CD4-positive, alpha-beta T cell treated with Interleukin-21 for 1 hour (primary cell): ENCODE measurements at places on chromosomes 1 and 21.

DNA sequence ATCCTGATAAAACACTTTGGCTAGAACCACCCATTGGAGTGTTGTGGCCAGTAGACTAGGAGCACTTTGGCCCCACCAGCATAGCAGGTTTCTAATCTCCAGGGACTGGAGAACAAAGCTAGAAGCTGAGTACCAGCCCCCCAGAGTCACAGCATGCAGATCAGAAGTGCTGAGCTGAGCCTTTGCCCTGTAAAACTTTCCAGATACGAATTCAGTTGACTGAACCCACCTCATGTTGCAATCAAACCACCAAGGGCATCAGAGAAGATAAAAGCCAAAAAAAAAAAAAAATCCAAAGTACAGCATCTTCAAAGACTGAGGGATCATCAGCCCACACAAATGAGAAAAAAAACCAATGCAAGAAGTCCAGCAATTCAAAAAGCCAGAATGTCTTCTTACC is 8.7 kb upstream of the CD53 start:
- DNase-seq, result no peak

DNA sequence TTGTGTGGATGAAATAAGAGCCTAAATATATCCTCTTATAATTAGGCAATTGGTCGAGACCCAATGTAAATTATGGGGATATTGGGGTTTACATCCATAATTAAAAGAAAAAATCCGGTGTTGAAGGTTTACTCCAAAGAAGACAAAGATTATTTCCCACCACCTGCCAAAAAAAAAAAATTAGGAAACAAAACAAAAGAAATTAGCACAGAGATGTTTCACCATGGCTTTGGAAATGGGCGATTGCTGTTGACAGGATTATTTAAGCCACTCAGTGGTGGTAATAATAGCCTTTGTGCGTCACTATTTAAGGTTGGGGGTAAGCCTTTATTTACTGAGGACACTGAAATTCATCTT is 585 bp upstream of the GLRX2 start:
- DNase-seq, result no peak

GRCh38 chr1:156439036-156439776 is 61.4 kb downstream of the MEF2D start:
- DNase-seq, result no peak

GRCh38 chr1:77584884-77585283 is 97.6 kb downstream of the ZZZ3 start:
- DNase-seq, result no peak

GRCh38 chr1:205492201-205492667 is 12.2 kb upstream of the CDK18 start:
- DNase-seq, result no peak
